Thoracic aorta (tissue), 2 donors: ENCODE measurements at places on chromosomes 2 and 18.

- no peak overlapping the region for H3K27ac ChIP-seq
- no peaks in the 10 kb centered on the region for H3K36me3 ChIP-seq
- H3K4me3 ChIP-seq = no peak overlapping the region
- H3K4me1 ChIP-seq = no peaks in the 10 kb centered on the region
- H3K27me3 ChIP-seq = no peaks in the 10 kb centered on the region
Measured at GRCh38 chr2:15795426-15795825, 144.9 kb upstream of the MYCN start.

- no peak overlapping the region for H3K27ac ChIP-seq
- no peaks in the 10 kb centered on the region for H3K4me1 ChIP-seq
- H3K27me3 ChIP-seq = no peaks in the 10 kb centered on the region
- no peak for DNase-seq
Measured at GRCh38 chr2:184734338-184734737, 136.0 kb downstream of the ZNF804A start.

- H3K36me3 ChIP-seq = no peaks in the 10 kb centered on the region
- no peak overlapping the region for H3K27ac ChIP-seq
- H3K4me1 ChIP-seq = peaks cover 3% of the 10 kb centered on the region
- no peak overlapping the region for H3K4me3 ChIP-seq
Measured at GRCh38 chr2:201904538-201905420, 98.4 kb downstream of the CDK15 start.

DNA sequence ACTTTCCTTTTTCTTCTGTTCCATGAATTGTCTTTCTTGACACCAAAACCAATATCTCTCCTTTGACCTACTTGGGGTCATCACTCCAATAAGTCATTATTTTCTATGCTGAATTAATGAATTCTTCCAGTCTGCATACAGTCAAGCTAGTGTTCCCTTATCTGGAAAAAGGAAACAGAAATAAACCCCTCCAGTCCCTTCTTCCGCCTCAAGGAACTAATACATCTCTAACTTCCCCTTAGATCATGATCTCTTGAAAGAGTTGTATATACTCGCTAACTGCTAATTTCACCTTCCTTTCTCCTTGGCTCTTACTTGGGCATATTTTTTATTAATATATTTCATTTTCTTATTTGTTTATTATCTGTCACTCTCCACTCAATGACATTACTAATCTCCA is 7.3 kb upstream of the ARHGAP15 start:
- H3K27ac ChIP-seq = no peak overlapping the region
- H3K4me1 ChIP-seq = no peaks in the 10 kb centered on the region
- H3K36me3 ChIP-seq = no peaks in the 10 kb centered on the region
- H3K4me3 ChIP-seq = no peak overlapping the region

GRCh38 chr2:215811003-215811402 is 202.3 kb downstream of the MREG start:
- no peak overlapping the region for H3K4me3 ChIP-seq
- no peaks in the 10 kb centered on the region for H3K27me3 ChIP-seq
- H3K4me1 ChIP-seq = peaks cover 13% of the 10 kb centered on the region
- no peaks in the 10 kb centered on the region for H3K36me3 ChIP-seq
- DNase-seq = no peak

DNA sequence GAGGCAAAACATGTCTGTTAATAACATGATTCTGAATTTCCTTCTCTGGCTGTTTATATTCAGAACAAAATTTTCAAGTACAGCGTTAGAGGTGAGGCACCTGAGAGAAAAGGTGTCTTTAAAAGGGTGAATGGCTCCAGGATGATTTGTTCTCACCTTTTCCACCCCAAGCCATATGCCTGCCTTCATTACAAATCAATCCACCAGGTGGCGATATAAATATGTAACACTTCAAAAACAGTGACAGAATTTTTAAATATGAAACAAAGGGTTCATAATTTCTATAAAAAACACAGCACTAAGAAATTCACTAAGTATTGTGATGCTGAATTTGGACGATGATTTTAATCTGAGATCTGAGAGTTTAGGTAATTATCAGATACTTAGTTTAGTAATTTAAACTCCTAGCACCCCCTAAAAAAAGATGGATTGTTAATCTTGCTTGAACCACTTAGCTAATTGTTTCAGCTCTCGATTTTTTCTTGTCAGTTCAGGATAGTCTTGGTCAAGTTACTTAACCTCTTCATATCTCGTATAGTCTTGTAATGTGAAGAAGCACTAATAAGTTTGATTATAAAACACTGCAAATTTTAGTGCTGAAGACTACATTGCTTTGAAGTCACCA is 528.8 kb downstream of the CPS1 start:
- no peak for DNase-seq
- H3K27ac ChIP-seq = no peak overlapping the region
- H3K27me3 ChIP-seq = no peaks in the 10 kb centered on the region
- H3K36me3 ChIP-seq = no peaks in the 10 kb centered on the region
- no peak overlapping the region for H3K4me3 ChIP-seq
